MV-4-11 (cell line): ENCODE measurements at places on chromosomes 12 and 14.
A peak's percentile ranks its signal among the peaks of the same experiment; 100 is the strongest.

DNA sequence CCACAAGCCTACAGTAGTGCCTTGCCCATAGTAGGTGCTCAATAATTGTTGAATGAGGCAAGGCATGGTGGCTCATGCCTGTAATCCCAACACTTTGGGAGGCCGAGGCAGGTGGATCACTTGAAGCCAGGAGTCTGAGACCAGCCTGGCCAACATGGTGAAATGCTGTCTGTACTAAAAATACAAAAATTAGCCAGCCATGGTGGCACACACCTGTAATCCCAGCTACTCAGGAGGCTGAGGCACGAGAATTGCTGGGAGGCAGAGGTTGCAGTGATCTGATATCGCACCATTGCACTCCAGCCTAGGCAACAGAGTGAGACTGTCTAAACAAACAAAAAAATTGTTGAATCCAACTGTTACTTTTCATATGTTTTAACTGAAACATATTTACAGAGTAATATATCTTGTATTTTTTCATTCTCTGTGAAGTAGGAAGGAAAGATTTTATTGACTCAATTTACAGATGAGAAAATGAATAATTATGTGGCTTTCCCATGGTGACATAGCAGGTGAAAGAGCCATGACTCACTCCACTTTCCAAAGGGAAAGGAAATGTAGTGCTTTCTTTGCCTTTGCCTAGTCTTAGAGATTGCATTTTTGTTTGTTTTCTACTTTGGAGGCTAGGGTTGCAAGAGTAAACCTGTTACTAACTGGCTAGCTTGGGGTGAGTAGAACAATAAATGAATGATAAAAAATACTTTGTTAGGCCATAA is 95.4 kb upstream of the SLC38A4 start:
- DNase-seq = no peak

- DNase-seq = no peak
These were observed 30.5 kb upstream of the SPTLC2 start for GRCh38 chr14:77646907-77647306.

- no peak for DNase-seq
These were observed 274.5 kb downstream of the DACT1 start for GRCh38 chr14:58912287-58912686.

DNA sequence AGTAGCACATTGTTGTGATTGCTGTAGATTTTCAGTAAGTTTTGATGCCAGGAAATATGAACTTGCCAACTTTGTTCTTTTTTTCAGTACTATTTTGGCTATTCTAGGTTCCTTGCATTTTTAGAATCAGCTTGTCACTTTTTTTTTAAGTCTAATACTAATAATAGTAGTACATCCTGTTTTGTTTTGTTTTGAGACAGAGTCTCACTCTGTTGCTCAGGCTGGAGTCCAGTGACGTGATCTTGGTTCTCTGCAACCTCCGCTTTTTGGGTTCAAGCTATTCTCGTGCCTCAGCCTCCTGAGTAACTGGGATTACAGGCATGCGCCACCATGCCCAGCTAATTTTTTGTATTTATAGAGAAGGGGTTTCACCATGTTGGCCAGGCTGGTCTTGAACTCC is 16.5 kb downstream of the PWP1 start:
- no peak for DNase-seq

GRCh38 chr12:51441583-51441982 is 17.0 kb downstream of the SLC4A8 start:
- no peak for DNase-seq

DNA sequence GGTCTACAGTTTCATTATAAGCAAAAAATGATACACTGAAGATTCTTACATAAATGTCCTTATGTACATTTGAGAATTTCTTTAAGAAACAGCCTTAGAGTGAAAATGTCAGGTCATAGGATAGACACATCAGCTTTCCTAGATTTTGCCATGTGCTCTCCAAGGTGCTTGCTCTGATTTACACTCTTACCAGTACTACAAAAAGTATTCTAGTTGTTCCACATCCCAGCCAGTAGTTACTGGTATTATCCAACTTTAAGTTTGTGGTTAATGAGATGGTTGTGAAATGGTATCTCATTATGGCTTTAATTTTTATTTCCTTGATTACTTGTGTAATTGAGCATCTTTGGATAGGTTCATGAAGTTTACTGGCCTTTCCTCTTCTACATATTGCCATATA is 5.0 kb upstream of the LRRK2 start:
- DNase-seq = no peak

DNA sequence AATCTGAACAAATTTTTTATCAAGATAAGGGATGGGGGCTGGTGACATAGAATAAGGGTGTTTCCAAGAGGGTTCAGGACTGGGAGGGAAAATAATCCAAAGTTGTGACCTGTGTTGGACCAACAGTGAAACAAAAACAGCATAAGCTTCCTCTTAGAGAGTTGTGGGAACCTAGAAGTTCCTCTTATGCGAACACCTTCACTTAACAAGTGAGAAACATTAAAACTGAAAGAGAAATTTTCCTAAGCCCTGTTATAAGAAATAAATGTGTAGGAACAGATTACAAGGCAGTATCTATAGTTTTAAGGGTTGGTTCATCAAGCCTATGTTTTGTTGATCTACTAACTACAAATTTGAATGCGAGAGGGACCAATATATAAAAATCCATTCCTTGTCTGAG is 58.4 kb downstream of the LLPH start:
- DNase-seq = peak; percentile 43

DNA sequence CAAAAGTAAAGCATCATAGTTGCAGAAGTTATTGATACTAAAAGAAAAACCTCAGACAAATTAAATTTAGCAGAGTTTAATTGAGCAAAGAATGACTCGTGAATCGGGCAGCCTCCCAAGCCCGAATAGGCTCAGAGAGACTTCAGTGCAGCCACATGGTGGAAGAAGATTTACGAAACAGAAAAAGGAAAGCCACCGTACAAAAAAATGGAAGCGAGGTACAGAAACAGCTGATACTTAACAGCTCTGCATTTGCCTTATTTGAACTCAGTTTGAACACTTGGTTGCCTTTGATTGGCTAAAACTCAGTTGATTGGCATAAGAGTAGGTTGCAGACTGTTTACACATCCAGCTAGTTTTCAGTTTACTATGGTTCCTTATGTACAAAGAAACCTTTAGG is 12.9 kb downstream of the TTC9 start:
- DNase-seq = no peak

- peak; percentile 73 for DNase-seq
These were observed 525.2 kb upstream of the CCDC196 start for GRCh38 chr14:65961004-65961403.

DNA sequence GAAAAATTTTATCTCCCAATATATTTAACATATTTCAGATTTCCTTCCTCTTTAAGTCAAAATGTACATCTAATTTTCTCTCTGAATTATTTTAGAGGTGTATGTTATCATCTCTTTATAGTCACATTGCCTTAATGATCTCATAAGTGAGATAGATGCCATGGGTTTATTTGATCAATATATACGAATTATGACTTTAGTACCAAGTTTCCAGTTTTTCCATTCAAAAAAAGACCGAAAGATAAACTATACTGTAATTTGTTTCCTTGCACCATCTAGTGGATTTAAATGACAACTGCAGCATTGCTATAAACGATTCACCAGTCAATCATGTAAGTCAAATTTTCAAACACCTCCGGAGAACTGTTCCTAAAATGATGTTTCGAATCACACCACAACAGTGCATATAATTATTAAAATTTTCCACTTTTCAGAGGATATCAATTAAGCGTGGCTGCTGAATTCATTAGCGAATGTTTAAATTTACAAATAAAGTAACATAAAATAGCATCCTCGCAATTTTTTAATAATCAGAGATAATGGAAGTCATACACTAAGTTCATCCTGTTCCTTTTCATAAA is 419 bp upstream of the ATXN7L3B start:
- DNase-seq = peak; percentile 65
